ENCODE measurements at places on chromosomes 5 and 9. TPM values are rescaled to one million over a fixed set of nuclear protein-coding genes. Genes with fewer than 3 reads are reported as not detected.

Gene NUP214
- total RNA-seq: 20.8 TPM

Gene RELL2
- 0.78 TPM for total RNA-seq

Gene C9orf152
- total RNA-seq: not detected

DNA sequence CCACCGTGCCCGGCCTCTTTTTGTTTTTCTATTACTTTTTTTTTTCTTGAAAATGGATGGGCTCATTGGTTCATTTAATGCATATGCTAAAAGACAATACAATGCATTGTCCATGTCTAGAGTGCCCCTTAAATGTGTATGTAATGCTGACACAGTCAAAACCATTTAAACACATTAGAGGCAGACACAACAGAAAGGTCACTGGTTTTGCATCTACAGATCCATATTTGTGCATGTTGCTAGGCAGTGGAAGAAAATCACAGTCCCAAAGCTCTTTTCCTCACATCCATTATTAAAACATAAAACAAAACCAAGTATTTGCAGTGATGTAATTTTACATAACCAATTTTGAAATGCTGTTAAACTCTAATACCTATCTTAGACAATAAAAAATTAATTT, 389.0 kb downstream of the TAF11L14 start:
- DNase-seq: no peak

GRCh38 chr5:36904677-36905076, 28.1 kb downstream of the NIPBL start:
- no peak for DNase-seq

- no peak for DNase-seq
Measured at GRCh38 chr9:89555036-89555415, 49.8 kb upstream of the GADD45G start.

- no peak for DNase-seq
Measured at GRCh38 chr9:106304401-106304920, 558.5 kb upstream of the ZNF462 start.

DNA sequence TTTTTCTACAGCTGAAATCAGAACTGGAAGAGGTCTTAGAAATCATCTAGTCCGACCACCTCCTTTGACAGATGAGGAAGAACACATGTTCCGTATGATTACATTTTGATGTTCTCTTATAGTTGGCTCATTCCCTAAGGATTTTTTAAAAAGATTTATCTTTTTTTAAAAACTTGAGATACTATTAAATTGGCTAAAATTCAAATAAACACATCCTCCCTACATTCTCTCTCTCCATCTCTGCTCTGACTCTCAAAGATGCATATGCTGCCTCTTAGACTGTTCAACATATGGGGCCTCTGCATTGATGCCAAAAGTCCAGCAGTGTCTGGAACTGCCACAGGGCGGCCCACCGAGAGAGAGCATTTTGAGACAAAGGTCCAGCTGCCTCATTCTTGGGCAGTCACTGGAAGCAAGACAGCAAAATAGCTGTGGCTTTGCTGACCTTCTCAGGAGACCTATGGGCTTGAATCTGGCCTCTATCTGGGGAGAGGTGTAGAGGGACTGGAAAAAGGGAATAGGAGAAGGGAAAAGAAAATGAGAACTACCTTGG, 12.8 kb upstream of the TSSK1B start:
- DNase-seq: no peak

DNA sequence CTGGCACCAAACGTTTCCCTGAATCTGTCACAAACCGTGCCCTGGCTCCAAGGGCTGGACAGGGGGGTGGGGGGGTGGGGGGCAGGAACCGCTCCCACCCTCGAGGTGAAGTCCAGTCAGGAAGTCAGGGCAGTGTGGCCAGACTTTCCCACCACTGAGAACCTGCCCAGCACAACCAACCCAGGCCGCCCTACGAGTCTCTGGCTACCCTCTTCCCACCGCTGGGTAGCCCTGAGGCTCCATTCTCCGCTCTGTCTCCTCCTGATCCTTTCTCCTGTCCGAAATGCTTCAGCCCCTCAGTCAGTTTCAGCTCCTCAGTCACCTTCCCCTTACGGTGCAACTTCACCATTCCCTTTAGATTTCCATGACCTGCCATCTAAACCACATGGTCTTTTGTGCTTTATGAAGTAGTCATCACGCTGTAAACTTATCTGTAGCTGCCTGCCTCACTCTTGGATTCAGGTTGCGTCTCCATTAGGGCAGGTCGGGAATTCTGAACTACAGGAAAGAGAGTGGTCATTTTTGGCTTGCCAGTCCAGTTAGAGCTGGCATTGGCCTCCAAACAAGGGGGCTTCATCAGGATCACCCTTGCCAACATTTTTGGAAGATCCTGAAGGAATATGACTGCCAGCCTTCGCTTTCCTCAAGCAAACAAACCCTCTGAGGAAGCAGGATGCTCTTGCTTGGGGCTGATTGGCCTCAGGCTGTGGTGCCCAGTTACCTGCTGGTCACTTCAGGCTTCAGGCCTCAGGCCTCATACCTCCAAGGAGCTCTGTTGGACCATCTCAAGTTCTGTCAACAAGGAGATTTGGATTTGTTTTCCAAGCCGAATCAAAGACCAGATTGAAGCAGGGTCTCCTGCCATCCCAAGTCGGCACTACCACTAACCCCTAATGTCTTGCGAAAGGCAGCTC, 794 bp upstream of the DCAF12 start:
- DNase-seq: no peak
